ENCODE measurements at places on chromosomes 2 and 18.
A peak's percentile ranks its signal among the peaks of the same experiment; 100 is the strongest.

- no peaks in the 10 kb centered on the region for H3K27me3 ChIP-seq
- no peak for DNase-seq
- no peaks in the 10 kb centered on the region for H3K4me1 ChIP-seq
- no peaks in the 10 kb centered on the region for H3K36me3 ChIP-seq
Measured at GRCh38 chr18:26821181-26821580, 44.3 kb downstream of the AQP4 start.

- no peaks in the 10 kb centered on the region for H3K4me1 ChIP-seq
- no peaks in the 10 kb centered on the region for H3K27me3 ChIP-seq
- H3K36me3 ChIP-seq = no peaks in the 10 kb centered on the region
- no peak for DNase-seq
- no peak overlapping the region for H3K27ac ChIP-seq
Measured at GRCh38 chr18:49846361-49846662, 33.0 kb upstream of the ACAA2 start.

- H3K27me3 ChIP-seq = peaks cover 2% of the 10 kb centered on the region
- H3K27ac ChIP-seq = no peak overlapping the region
- H3K4me1 ChIP-seq = no peaks in the 10 kb centered on the region
Measured at GRCh38 chr2:54279385-54279784, 23.4 kb upstream of the TSPYL6 start.

- H3K4me1 ChIP-seq = no peaks in the 10 kb centered on the region
- no peaks in the 10 kb centered on the region for H3K27me3 ChIP-seq
- no peak for DNase-seq
- no peak overlapping the region for H3K4me3 ChIP-seq
- H3K36me3 ChIP-seq = peaks cover 7% of the 10 kb centered on the region
Measured at GRCh38 chr18:63409301-63409700, 13.0 kb downstream of the VPS4B start.

GRCh38 chr2:44934983-44935728 is 6.3 kb upstream of the SIX3 start:
- no peak for DNase-seq
- peaks cover 2% of the 10 kb centered on the region for H3K27me3 ChIP-seq
- no peaks in the 10 kb centered on the region for H3K36me3 ChIP-seq
- 0 out of 2 replicates have a peak, but pooled peaks cover 5% of the 10 kb centered on the region for H3K4me1 ChIP-seq
- H3K27ac ChIP-seq = no peak overlapping the region

DNA sequence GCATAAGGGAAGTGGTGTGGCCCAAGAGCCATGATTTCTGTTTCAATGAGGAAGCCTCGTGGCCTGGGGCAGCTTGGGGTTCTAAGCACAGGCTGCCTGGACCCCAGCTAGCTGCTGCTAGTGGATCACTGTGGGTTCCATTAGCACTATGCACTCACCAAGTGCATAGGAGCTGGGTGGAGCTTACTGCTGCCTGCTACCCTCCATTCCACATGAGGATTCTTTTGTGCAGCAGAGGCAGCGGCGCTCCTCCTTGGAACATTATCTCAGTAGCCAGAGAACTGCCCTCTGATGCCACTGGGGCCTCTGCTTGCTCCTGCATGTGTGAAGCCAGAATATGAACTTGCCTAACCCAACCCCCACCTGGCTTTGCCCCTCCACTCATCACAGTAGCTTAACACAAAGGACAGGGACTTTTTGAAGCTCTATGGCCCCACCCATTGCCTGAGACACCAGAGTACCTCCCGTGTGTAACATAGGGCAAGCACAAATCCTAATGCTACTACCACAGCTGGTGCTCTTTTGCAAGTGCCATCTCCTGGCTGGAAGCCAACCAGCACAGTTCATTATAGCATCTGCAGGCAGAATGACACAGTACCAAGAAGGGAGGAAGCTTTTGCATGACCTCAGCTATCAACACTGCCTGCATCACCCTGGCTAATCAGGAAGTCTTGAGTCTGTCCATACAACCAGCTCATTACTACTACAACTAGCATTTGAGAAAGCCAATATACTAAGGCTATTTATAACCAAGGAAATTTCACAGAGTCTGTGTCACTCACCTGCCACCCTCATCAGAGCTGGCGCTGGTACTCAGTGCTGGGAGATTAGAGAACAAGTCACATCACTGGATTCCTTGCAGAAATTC is 297.0 kb upstream of the GULP1 start:
- no peaks in the 10 kb centered on the region for H3K36me3 ChIP-seq
- H3K27ac ChIP-seq = no peak overlapping the region
- H3K27me3 ChIP-seq = no peaks in the 10 kb centered on the region
- no peaks in the 10 kb centered on the region for H3K4me1 ChIP-seq
- DNase-seq = no peak
- no peak overlapping the region for H3K4me3 ChIP-seq

DNA sequence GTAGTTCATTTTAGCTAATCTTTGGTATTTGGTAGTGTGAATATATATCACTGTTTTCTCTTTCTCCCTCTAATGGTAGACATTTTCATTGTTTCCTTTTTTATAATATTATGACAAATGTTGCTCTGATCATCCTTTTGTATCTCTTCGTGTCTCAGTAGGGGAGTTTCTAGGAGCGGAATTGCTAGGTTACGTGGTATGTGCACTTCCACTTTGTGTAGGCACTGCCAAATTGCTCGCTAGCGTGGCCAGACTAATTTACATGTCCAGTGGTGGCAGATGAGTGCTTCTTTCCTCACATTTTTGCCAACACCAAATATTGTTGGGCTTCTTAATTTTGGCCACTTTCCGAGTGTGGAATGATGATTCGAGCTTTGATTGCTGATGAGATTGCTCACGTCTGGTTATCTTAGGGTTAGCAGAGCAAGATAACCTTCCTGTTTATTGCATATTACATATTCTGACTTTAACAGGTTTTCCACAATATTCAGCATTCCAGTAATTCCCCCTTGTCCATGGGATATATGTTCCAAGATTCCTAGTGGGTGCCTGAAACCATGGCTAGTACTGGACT is 30.4 kb upstream of the GREB1 start:
- no peaks in the 10 kb centered on the region for H3K36me3 ChIP-seq
- H3K27me3 ChIP-seq = no peaks in the 10 kb centered on the region
- H3K27ac ChIP-seq = no peak overlapping the region
- no peak for DNase-seq
- no peak overlapping the region for H3K4me3 ChIP-seq
- 0 out of 2 replicates have a peak, but pooled peaks cover 2% of the 10 kb centered on the region for H3K4me1 ChIP-seq

GRCh38 chr2:23475473-23475872 is 90.5 kb downstream of the KLHL29 start:
- no peaks in the 10 kb centered on the region for H3K27me3 ChIP-seq
- H3K4me3 ChIP-seq = no peak overlapping the region
- no peaks in the 10 kb centered on the region for H3K4me1 ChIP-seq
- H3K36me3 ChIP-seq = no peaks in the 10 kb centered on the region
- DNase-seq = no peak
- H3K27ac ChIP-seq = no peak overlapping the region

GRCh38 chr2:218331745-218332144 is 24.9 kb upstream of the CATIP start:
- no peak for DNase-seq
- no peak overlapping the region for H3K4me3 ChIP-seq
- H3K36me3 ChIP-seq = no peaks in the 10 kb centered on the region

- H3K4me3 ChIP-seq = no peak overlapping the region
- no peaks in the 10 kb centered on the region for H3K36me3 ChIP-seq
- H3K27me3 ChIP-seq = no peaks in the 10 kb centered on the region
Measured at GRCh38 chr2:43085929-43086328, 140.5 kb downstream of the ZFP36L2 start.

GRCh38 chr2:238023608-238024007 is 37.2 kb upstream of the SCLY start:
- no peak overlapping the region for H3K27ac ChIP-seq
- no peaks in the 10 kb centered on the region for H3K36me3 ChIP-seq
- H3K4me1 ChIP-seq = no peaks in the 10 kb centered on the region

DNA sequence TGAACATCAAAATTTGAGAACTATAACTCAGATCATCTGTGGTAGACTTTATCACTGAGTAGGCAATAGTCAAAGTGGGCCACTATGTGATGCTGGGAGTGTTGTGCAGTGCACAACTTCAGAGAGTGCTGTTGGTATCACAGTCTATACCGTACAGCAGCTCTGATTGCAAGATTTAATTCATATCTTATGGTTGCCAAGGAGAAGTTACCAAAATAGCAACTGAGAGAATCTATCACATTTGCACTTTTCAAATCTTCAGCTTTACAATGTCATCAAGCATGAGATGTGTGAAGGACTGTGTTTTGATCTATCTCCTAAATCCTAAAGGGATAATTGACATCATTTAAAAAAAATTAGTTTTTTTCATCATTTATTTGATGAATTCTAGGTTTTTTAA is 216.1 kb downstream of the DLGAP1 start:
- no peaks in the 10 kb centered on the region for H3K4me1 ChIP-seq
- H3K27ac ChIP-seq = no peak overlapping the region
- no peak for DNase-seq
- H3K36me3 ChIP-seq = no peaks in the 10 kb centered on the region
- H3K4me3 ChIP-seq = no peak overlapping the region

DNA sequence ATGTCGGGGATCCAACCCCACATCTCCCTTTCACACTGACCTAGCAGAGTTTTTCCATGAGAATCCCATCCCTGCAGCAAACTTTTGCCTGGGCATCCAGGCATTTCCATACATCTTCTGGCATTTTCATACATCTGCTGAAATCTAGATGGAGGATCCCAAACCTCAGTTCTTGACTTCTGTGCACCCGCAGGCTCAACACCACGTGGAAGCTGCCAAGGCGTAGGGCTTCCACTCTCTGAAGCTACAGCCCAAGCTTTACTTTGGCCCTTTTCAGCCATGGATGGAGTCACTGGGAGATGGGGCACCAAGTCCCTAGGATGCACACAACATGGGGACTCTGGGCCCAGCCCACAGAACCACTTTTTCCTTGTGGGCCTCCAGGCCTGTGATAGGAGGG is 32.2 kb upstream of the TEX51 start:
- H3K36me3 ChIP-seq = no peaks in the 10 kb centered on the region
- H3K4me3 ChIP-seq = no peak overlapping the region
- peaks cover 6% of the 10 kb centered on the region for H3K27me3 ChIP-seq
- H3K4me1 ChIP-seq = no peaks in the 10 kb centered on the region

- H3K4me1 ChIP-seq = peaks cover 16% of the 10 kb centered on the region
- no peaks in the 10 kb centered on the region for H3K27me3 ChIP-seq
- H3K36me3 ChIP-seq = no peaks in the 10 kb centered on the region
- no peak for DNase-seq
- H3K4me3 ChIP-seq = peak overlapping the region; percentile 81
Measured at GRCh38 chr2:169828141-169828811, 1.0 kb downstream of the UBR3 start.

DNA sequence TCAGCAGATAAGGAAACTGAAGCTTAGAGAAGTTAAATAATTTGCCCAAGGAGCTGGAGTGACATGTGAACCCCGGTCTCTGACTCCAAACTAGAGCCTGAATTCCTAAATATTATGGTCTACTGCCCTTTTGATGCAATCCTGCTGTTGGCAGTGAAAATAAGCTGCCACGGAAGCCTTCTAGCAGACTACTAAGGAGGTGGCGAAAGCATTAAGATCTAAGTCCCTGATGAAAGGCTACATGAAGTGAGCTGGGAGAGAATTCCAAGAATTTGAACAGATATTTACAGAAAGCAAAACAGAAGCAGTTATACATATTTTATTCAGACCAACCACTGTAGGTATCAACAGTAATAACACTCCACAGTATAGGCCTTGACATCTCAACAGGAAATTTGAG is 28.1 kb downstream of the TRMT61B start:
- no peak for DNase-seq
- no peaks in the 10 kb centered on the region for H3K4me1 ChIP-seq
- no peak overlapping the region for H3K4me3 ChIP-seq
- no peaks in the 10 kb centered on the region for H3K36me3 ChIP-seq
- no peak overlapping the region for H3K27ac ChIP-seq

DNA sequence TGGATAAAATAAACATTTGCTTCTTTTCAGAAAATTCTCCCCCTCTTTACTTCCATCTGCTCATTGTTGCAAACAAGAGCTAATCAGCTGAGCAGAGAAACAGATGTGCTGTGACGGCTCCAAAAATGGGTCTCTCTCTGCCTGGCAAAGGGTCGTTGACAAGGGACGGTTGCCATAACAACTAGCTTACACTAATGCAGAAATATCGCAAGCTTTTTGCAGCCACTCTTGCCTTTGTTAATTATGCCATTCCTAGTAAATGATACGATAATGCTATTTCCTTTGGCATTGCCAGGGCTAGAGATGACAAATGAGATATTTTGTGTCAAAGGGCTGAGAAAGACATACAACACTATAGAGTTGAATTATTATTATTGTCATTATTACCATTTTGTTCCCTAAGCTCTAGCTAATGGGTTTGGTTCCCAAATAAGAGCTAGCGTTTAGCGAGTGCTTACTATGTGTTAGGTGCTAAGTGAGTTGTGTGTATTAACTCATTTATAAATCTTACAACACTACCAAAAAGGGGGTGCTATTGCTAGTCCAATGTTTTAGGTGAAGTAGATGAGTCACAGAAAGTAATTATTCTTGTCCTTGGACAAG is 46.8 kb downstream of the MYO3B start:
- H3K4me1 ChIP-seq = no peaks in the 10 kb centered on the region
- H3K27me3 ChIP-seq = no peaks in the 10 kb centered on the region
- no peaks in the 10 kb centered on the region for H3K36me3 ChIP-seq
- DNase-seq = no peak
- no peak overlapping the region for H3K27ac ChIP-seq

GRCh38 chr2:86765310-86765695 is 25.4 kb downstream of the CD8A start:
- no peak overlapping the region for H3K27ac ChIP-seq
- H3K4me1 ChIP-seq = 0 out of 2 replicates have a peak, but pooled peaks cover 3% of the 10 kb centered on the region
- DNase-seq = no peak
- H3K4me3 ChIP-seq = no peak overlapping the region
- no peaks in the 10 kb centered on the region for H3K27me3 ChIP-seq

DNA sequence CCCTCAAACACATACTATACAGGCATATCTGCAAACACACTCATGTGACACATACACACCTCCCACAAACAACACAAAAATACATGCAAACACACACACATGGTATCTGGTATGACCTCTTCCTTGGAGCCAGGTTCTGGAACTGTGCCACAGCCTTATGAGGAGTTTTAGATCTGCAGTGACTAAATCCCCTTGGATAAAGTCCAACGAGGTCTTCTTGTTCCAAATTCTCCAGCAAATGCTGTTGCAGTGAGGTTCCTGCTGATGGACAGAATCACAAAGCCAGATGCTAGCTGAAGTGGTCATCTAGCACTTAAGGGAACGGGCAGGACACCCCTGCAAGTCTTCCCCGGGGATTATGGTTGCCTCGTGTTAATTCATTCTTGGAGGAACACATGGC is 54.5 kb upstream of the DAPL1 start:
- H3K27ac ChIP-seq = no peak overlapping the region
- no peak for DNase-seq
- H3K4me3 ChIP-seq = no peak overlapping the region

- no peaks in the 10 kb centered on the region for H3K36me3 ChIP-seq
- DNase-seq = no peak
- H3K4me3 ChIP-seq = no peak overlapping the region
- H3K27me3 ChIP-seq = no peaks in the 10 kb centered on the region
- no peaks in the 10 kb centered on the region for H3K4me1 ChIP-seq
- H3K27ac ChIP-seq = no peak overlapping the region
Measured at GRCh38 chr2:138147796-138148195, 183.5 kb downstream of the HNMT start.

Measured in Panc1 (cell line).